Amniotic stem cell (primary cell): ENCODE measurements at places on chromosomes 3 and 15.

GRCh38 chr3:108432431-108432830 lies 78.0 kb downstream of the MYH15 start:
- no peak for DNase-seq

- no peak for DNase-seq
Measured at GRCh38 chr3:104245981-104246380, 1120.7 kb upstream of the ALCAM start.

DNA sequence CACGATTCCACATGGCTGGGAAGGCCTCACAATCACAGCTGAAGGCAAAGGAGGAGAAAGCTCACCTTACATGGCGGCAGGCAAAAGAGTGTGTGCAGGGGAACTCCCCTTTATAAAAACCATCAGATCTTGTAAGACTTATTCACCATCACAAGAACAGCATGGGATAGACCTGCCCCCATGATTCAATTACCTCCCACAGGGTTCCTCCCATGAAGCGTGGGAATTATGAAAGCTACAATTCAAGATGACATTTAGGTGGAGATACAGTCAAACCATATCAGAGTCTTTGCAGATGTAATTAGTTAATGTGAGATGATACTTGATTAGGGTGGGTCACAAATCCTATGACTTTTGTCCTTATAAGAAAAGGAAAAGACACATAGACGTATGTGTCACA lies 688.9 kb downstream of the GBE1 start:
- DNase-seq = no peak

DNA sequence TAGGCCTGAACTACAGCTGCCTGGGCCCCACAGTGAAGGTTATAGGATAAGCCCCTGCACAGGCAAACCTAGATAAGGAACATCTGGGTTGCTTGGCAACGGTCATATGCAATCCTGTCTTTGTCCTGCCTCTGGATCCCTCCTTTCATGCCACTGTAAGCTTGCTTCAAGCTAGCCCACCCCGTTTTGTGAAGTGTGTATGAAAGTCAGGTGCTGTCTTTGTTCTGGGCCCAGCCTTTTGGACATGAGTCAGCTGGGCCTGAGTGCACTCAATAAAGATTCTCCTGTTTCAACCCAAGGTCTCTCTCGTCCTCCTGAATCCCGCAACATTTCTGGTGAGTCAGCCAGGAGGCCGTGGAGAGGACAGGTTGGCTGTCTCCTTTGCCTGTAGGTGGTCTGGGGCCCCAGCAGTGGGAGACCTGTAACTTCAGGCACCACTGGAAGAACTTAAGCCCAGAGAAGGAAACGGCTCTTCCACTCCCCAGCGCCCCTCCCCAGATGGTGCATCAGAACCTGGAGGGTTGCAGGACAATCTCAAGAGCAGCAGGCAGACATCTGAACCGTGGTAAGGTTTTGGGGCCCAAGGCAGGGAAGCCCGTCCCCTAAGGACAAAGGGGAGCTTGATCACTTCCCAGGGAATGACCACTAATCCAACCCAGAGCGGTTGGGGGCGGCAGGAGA lies 8.3 kb upstream of the SLC9C1 start:
- no peak for DNase-seq
